ENCODE measurements at places on chromosomes 7 and 10.

DNA sequence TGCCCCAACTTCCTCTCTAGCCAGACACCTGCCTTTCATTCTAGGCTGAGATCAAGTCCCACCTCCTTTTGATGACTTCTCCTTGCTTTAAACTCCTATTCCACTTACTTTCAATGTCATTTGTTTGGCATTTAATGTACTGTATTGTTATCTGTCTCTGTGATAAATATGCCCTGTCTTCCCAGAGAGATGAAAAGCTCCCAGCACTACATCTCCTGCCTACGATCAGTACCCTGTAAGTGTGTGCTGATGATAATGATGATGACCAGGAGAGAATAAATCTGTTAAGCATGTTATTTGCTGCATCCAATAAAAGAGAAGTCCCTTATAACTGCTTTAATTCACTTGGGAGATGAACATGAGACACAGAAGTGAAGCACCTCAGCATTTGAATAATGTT, 367.4 kb upstream of the C7orf33 start:
- DNase-seq = no peak

DNA sequence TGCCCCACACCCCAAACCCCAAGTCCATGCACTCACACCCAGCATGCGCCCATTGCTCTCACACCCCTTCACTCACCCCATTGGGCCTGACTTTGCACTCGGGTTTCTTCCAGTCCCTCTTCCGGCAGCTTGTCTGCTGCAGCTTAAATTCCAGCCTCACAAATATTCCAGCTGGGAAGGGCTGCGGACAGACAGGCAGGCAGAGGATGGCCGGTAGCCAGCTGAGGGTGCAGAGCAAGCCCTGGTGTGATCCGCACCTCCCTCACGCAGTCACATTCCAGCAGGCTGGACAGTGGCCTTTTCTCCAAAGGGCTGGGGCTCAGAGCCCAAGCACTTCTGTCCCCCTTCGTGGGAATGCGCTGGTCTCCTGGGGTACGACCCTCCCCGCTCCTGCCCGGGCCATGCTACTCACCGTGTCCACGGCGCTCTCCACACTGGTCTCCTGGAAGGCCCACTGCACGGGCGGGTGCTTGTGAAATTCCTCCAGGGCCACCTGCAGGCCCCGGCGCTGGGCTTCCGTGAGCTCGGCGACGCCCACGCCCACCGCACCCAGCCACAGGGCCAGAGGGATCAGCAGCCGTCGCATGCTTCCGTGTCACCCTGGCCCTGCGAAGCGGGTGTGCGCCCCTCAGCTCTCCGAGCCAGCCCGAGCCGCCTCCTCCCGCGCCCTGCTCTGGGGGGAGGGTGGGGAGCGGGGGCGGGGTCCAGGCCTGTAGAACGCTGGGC, 1.2 kb downstream of the RARRES2 start:
- DNase-seq = no peak

DNA sequence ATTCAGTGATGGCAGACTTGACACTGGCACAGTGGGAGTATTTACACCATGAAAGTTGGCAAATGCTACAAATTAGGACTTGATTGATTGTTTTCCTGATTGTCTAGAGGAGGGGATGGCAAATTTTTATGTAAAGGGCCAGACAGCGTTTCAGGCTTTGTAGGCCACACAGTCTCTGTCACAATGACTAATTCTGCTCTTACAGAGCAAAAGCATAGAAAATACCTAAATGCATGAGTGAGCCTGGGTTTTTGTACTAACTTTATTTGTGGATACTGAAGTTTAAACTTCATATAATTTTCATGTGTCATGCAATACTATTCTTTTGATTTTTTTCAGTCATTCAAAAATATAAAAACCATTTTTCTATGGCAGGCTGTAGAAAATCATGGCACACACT, 9.0 kb upstream of the ARMS2 start:
- no peak for DNase-seq

DNA sequence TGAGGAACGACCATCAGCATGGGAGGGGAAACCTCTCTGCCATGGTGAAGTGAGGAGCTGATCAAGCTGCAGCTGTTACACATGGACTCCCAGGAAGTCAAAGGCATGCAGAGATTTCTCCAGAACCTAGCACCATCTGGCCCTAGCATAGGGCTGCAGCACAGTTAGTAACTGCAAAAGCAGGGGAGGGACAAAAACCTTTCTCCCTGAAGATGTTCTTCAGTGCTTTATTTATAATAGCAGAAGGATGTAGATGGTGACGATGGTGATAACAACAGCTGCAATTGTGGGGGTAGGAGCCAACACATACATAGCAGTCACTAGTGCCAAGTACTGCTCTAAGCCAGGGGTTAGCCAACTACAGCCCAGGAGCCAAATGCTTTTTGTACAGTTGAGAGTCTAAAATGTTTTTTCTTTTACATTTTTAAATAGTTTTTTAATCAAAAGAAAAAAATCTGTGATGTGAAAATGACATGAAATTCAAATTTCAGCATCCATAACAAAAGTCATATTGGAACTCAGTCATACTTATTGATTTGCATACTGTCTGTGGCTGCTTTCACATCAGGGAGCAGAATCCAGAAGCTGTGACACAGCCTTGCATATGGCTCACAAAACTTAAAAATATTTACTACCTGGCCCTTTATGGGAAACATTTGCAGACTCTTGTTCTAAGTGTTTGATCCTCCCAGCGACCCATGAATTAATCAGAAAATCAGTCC, 299.5 kb downstream of the ELMO1 start:
- DNase-seq = no peak

GRCh38 chr10:13684252-13684791, 97.6 kb downstream of the PRPF18 start:
- no peak for DNase-seq

DNA sequence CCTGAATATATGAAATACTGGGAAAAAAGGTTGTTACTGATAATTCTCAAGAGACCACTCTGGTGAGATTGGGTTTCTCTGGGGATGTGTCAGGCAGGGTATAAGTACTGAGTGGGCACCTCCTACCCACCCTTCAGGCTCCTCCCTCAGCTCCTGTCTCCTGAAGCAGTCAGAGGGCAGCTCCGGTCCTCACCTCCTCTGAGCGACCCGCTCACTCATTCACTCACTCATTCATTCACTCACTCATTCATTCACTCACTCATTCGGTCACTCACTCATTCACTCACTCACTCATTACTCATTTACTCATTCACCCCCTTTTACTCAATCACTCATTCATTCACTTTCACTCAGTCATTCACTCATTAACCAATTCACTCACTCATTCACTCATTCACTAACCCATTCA, 6.9 kb upstream of the PFKP start:
- DNase-seq = no peak

DNA sequence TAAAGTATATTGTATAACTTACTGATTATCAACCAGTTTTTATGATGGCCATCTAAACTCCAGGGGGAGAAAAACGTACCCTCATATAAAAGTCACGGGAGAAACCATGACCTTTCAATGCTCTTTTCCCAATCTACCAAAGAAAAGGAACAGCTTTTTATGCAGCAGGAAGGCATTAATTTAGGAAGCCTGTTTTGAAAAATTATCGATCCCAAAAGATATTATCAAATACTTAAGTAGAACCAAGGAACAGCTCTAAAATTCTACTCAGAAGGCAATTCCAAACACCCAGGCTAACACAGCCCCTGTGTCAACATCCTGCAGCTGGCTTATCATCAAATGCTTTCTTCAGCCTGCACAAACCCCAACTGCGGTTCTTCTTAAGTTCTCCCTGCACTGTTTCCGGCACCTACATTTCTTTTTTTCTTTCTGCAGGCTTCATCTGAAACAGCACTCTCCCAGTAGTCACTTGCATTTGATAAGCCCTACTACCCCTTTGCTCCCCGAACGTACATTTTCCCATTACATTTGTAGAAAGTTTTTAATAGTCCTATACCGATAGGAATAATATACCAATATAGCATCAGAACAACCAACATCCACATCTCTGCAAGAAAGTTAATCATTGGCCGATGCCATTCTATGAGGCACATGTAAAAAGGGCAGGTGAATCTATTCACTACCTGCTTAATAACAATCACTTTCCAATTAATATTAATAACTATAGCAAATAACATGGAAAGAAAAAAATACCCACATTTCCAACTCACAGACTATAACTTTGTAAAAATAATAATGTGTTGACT, 47.9 kb downstream of the PIP4K2A start:
- DNase-seq = no peak

- peak; percentile 44 for DNase-seq
Measured at GRCh38 chr7:12607134-12607533, 36.6 kb downstream of the SCIN start.

- no peak for DNase-seq
Measured at GRCh38 chr10:28566458-28567015, 33.6 kb downstream of the WAC start.

- DNase-seq = no peak
Measured at GRCh38 chr7:42156291-42156865, 80.6 kb downstream of the GLI3 start.

DNA sequence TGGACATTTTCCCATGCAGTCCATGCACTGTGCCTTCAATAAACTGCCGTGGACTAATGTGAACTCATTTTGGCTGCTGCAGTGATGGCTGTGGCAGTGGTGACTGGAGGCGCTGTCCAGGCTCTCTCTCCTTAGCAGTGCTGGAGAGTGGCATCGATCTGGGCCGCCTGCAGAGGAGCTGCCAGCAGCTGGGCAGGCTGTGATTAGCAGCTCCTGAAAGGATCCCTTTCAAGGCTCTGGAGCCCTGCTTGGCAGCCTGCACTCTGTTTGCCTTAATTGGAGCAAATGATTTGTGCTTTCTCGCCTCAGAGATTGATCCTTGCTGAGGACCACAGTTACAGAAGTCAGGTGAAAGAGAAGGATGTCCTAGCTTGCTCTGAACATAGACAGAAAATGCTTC, 130.1 kb upstream of the VWC2 start:
- DNase-seq = peak; percentile 8

DNA sequence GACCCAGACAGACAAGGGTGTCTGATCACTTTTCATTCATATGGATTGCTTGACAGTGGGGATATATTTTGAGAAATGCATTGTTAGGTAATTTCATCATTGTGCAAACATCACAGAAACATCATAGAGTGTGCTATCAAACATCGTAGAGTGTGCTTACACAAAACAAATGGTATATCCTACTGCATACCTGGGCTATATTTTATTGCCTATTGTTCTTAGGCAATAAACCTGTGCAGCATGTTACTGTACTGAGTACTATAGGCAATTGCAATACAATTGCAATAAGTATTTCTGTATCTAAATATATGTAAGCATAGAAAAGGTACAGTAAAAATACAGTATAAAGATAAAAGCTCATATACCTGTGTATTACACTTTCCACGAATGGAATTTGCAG, 319.1 kb downstream of the KIF20B start:
- no peak for DNase-seq

DNA sequence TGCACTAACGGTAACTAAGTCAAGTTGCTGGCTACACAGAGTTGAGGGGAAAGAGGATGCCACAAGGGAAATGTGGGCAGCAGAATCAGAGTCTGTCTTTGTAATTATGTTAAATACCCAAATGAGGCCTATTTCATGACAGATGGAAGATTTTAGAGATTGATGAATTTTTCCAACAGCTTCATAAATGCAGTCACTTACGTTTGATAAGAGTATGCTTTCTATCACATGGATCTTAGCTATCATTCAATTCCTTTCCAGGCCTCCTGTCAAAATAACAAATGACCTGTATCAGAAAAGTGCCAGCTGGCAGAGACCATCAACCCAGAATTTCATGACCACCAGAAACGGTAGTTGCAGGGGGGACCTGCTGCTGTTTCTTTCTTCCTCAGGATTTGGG, 148.4 kb upstream of the PLPP4 start:
- no peak for DNase-seq

- no peak for DNase-seq
Measured at GRCh38 chr10:6406220-6407033, 173.6 kb downstream of the PRKCQ start.

DNA sequence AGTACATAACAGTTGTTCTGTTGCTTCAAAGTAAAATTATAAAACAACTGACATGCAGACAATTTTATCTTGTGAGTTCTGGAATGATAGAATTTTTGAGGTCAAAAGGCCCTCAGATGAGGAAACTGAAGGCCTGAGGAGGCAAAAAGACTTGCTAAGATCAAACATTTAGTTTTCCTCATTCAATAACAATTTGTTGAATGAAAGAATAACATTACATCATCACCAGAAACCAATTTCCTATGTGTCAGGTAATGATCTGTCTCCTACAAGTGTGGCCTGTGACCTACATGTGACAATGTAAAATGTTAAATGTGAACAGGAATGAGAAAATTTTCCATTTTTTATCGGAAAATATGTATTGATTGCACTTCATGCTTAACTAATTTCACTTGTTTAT, 16.6 kb upstream of the ASB4 start:
- DNase-seq = no peak

GRCh38 chr7:69399401-69399800, 198.9 kb upstream of the AUTS2 start:
- DNase-seq = no peak

DNA sequence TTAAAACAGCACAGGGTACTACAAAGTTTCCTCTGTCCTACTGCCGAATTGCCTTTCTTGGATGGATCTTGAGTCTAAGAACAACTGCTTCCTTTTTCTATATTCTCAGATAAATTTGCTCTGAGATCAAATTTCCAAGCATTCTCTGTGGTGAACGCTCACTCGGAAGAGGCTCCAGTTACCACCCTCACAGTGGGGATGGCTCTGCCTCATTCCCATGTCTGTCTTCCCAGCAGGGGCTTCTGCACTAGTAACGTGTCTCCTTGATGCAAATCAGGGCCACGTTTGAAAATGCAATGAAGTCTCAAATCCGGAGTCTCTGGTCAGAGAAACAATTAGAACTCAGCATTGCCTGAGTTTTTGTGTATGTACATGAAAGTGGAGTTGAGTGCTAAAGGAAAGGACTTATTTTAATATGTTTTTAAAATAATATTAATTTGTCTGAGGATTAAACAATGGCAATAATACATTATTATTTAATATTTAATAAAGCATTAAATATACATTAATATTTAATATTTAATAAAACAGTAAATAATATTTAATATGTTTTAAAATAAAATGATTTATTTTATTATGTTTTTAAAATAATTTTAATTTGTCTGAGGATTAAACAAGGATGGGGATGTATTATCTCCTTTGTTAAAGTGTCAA, 61.8 kb downstream of the INHBA start:
- no peak for DNase-seq

DNA sequence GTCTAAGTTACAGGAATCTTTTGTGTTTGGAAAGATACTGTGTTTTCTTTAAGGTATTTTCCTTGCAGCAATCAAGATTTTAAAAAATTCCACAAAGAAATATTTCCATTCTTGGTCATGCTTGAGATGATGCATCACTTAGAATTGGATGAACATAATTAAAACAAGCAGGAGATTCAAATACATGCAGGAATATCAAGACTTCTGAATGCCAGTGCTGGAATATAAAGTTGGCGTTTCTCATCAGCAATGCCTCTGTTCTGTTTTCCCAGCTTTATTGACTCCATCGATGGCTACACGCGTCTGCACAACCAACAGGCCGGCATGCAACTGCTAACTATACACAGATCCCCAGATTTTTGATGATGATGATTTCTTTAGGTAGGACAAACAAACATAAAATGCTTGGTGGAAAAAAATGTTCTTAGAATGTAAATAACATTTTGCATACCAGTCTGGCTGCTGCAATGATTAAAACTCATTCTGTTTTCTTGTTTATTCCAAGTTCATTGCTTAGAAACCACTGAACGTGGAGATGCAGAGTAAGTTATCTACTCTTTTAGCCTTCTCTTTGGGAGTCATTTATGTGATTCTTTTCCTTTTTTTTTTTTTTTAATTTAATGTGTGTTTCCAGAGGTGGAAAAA, 91.3 kb upstream of the FAM171A1 start:
- DNase-seq = no peak

- DNase-seq = no peak
Measured at GRCh38 chr10:51073453-51074237, 642 bp upstream of the PRKG1 start.

- DNase-seq = no peak
Measured at GRCh38 chr7:154853063-154853726, 149.7 kb downstream of the PAXIP1 start.

Measured in NCI-H1105 (cell line).